ENCODE measurements at places on chromosomes 7 and 10.

GRCh38 chr10:109974504-109975191 is 33.1 kb upstream of the ADD3 start:
- DNase-seq, result no peak

DNA sequence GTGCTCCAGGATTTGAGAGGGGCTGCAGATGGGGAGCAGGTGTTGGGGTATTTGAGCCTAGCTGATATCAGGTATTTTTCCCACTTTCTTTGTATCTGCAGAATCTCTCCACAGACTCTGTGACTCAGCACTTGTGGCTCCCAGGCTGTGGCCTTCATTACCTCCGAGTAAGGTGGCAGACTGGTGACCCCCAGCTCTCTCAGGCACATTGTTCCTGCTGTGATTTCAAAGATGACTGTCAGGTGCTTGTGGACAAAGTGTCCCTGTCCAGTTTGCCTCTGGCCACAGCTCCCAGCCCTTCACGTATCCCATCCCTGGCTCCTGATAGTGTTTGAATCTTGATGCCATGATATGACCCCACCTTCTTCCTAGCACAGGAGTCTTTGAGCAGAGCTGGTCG is 396.8 kb upstream of the PODXL start:
- DNase-seq, result no peak

- DNase-seq, result no peak
These were observed 4.7 kb upstream of the LOXL4 start for GRCh38 chr10:98272656-98273055.

DNA sequence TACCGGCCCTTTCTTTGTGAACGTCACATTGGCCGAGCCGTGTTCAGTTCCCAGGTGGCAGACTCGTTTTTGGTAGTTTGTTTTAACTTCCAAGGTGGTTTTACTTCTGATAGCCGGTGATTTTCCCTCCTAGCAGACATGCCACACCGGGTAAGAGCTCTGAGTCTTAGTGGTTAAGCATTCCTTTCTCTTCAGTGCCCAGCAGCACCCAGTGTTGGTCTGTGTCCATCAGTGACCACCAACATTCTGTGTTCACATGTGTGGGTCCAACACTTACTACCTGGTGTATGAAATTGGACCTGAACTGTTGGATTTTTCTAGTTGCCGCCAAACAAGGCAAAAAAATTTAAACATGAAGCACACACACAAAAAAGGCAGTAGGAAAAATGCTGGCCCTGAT is 9.9 kb upstream of the CSGALNACT2 start:
- DNase-seq, result no peak

DNA sequence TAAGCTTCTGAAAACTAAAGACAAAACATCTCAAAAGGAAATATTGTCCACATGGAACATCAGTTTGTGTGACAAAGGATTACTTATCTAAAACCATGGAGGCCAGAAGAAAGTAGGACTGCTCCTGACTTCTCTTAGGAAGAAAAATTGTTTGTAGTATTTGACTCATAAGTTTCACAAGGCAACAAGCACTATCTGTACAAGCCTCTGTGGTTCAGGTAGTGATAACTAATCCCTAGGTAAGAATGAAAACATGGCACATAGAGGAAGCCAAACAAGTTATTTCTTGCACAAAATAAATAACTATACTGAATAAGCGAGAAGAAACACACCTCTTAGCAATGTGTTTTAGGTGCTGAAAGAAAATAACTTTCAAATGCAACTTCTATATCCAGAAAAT is 30.3 kb downstream of the TFPI2 start:
- DNase-seq, result no peak

All from stimulated activated CD4-positive, alpha-beta T cell treated with anti-CD3 and anti-CD28 coated beads, Interleukin-15, amount 100 ng/mL, for 1 hour (primary cell).